CD4-positive, alpha-beta T cell treated with Interleukin-17A for 4 hours (primary cell): ENCODE measurements at places on chromosomes 3 and 15.

GRCh38 chr3:196012941-196013476, 68.9 kb downstream of the TFRC start:
- DNase-seq = no peak

- no peak for DNase-seq
These were observed 35.2 kb downstream of the SSR3 start for GRCh38 chr3:156519758-156520162.

DNA sequence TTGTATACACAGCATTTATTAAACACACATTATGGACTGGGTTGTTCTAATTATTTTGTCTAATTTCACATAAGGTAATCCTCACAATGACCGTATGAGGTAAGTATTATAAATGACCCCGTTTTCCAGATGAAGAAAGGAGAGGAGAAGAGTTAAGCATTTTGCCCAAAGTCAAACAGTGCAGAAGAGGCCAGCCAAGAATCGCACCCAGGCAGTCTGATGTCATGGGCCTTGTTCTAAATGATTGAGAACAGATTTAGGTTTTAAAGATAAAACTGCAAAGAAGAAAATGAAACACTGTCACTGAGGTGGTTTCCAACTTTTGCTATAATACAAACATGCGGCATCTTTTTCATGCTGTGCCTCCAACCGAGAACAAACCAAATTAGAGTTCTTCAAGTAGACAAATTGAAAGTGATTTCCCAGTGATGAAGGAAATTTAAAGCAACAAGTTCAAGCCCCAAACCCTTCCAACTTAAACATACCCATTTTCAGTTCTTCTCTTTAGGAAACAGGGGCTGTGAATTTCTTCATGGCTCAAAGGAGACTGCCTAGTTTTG, 155.3 kb downstream of the THRB start:
- DNase-seq = no peak

DNA sequence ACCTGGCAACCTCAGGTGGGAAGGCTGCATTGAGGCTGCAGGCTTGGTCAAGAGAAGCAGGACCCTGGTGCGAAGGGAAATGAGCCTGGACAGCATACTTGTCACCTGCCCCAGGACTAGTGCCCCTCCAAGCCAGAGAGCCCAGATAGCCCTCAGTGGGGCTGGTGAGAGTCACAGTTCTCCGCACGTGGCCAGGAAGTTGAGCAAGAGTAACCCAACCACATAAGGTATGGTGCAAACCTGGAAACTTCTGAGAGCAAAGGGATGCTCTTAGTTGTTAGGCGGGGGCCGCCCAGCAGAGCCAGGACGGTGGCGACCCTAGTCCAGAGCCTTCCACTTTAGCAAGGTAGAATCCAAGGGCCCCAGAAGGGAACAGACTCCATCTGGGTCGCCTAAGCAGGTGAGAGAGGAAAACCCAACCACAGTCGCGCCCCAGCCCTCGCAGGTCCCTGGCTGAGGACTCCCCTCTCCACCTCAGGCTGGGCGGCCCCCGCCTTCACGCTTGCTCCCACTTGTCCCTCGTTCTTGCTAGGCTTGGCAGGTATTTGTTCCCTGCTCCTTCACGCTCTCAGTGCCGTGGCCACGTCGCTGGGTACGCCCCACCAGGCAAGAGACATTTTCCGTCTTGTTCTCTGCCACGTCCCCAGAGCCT, 1.1 kb upstream of the VPS18 start:
- DNase-seq = no peak

- DNase-seq = no peak
These were observed at the start of gene ARL14 for GRCh38 chr3:160676547-160677303. Gene ARL14 (plus strand): TSS chr3:160677160. CDS start chr3:160677347, 187 bp downstream.

DNA sequence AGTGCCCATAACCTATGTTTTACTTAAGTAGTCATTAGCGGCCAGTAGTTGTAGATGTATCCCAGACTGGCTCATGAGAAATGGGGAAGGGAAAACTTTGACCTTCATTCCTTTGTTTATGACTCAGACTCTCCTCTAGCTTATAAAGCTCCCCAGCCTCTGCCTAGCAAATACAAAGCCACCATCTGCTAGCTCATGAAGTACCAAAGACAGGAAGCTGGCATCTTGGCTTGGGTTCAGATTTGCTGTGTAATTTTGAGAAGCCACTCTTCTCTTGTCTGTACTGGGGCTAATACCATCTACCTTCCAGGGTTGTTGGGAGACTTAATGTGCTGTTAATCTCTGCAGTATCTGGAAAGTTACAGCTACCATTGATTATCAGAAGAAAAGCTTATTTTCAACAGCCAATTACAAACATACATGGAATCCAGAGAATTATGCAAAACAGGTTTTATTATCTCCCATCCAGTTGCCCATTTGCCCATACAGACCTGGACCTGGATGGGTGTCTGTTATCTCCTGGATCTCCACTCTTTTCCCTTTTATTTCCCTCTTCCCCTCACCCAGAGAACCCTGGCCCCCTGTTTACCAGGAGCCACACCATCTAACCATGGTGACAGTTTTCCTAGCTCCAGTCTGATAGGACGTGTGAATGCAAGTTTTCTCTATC, 153.8 kb downstream of the SEMA6D start:
- DNase-seq = no peak

GRCh38 chr3:41323467-41324155, 124.3 kb downstream of the CTNNB1 start:
- no peak for DNase-seq

- no peak for DNase-seq
These were observed 87.5 kb downstream of the TNIK start for GRCh38 chr3:171372694-171373093.

- no peak for DNase-seq
These were observed 10.9 kb downstream of the CCR5AS start for GRCh38 chr3:46395766-46396530.

GRCh38 chr15:101844916-101845315, 32.9 kb downstream of the OR4F15 start:
- DNase-seq = no peak

- no peak for DNase-seq
These were observed 65.4 kb downstream of the RASGRF1 start for GRCh38 chr15:79025201-79025600.

GRCh38 chr3:123076496-123077418, 9.9 kb downstream of the PDIA5 start:
- DNase-seq = no peak

DNA sequence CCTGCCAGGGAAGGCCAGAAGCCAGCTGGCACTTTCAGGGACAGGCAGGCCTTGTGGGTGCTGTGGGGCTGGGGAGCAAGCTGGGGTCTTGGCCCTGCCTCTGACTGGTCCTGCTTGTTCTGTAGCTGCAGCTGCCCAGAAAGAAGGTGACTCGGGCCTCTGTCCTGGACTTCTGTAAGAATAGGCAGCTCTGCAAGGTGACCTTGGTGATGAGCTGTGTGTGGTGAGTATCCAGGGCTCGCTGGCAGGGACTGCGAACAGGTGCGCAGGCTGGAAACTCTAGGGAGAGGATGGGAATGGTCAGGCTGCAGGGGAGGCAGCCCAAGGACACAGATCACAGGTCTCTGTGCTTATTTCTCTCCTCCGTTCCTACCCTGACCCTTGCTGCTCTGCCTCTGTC, 31.2 kb downstream of the SLC22A14 start:
- no peak for DNase-seq

GRCh38 chr3:63295806-63296205, 17.7 kb downstream of the SYNPR start:
- DNase-seq = no peak

- DNase-seq = no peak
These were observed 152.8 kb upstream of the TLE3 start for GRCh38 chr15:70250208-70251201.
